ENCODE measurements at places on chromosomes 5 and 9. TPM values are rescaled to one million over a fixed set of nuclear protein-coding genes. Genes with fewer than 3 reads are reported as not detected.

Gene P4HA2
- 50.6 TPM for total RNA-seq

Gene IL3
- not detected for total RNA-seq

Gene ZNF883
- total RNA-seq = 0.94 TPM

Gene SAXO1
- not detected for total RNA-seq

Gene HTR1A
- not detected for total RNA-seq

Gene ZFP2
- not detected for total RNA-seq

Gene SLC36A2
- not detected for total RNA-seq

Gene RCL1
- total RNA-seq = 38.8 TPM

Gene FOXD4L4
- total RNA-seq = 0.07 TPM

Gene PTGES
- 205 TPM for total RNA-seq

Gene NTRK2
- not detected for total RNA-seq

Gene MCCC2
- 40.9 TPM for total RNA-seq

Gene CDC25C
- 10.5 TPM for total RNA-seq

Gene AP3S1
- 79.9 TPM for total RNA-seq

Gene ATOX1
- 229 TPM for total RNA-seq

Gene SLC4A9
- total RNA-seq = 0.09 TPM
